Effector memory CD8-positive, alpha-beta T cell (primary cell): ENCODE measurements at places on chromosomes 2 and 18.
A peak's percentile ranks its signal among the peaks of the same experiment; 100 is the strongest.

DNA sequence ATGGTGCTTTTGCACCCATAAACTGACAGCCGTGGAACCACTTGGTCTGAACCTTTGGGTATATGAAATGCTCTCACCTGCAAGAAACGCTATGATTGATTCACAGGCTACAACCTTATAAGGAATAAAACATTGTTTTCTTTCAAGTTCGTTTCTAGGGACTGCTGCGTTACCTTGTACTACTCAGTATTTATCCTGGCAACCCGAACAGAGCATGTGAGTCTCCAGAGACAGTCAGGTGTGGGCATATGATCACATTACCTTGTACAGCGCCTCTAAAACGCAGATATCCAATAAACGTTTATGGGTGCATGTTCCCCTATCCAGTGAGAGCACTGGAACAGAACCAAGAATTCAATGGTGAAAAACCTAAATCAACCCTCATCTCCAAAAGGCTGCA lies 1.7 kb downstream of the CCBE1 start:
- DNase-seq = no peak

DNA sequence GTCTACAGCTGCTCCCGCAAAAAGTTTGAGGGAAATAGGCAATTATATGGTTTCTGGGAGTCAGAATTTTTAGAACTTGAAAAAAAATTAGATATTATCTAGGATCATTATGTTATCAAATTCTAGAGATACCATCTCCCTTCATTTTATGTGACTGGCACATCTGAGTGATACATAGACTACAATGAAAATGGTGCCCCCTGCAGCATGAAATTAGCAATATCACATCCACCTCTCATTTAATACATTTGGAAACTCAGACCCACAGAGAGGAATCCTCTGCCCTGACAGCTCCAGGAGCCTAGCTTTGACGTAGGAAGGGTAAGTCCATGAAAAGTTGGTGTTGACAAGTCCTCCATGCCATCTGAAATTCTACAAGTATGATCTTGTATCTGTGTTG lies 381.6 kb downstream of the SUCLG1 start:
- DNase-seq = no peak

DNA sequence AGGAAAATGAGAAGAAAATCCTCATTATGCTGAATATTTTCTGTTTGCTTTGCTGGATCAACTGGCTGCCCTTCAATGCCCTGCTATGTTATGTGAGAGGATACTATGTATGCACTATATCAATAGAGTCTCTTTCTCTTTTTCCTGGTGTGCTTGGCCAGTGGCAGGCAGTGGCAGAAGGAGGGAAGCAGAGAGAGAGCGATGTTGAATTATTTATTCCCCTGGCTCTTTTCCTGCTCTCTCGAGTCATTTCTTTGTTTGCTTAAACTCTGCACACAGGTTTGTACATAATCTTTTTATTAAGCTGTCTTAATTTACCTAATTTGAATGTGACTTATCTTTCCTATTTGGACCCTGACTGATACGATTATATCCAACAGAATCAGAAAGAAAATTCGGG lies 1727.3 kb downstream of the SUCLG1 start:
- DNase-seq = no peak

GRCh38 chr2:72112981-72113846 lies 34.4 kb downstream of the CYP26B1 start:
- no peak for DNase-seq

- DNase-seq = peak; percentile 0
These were observed 221.6 kb downstream of the NR4A2 start for GRCh38 chr2:156110890-156111289.

DNA sequence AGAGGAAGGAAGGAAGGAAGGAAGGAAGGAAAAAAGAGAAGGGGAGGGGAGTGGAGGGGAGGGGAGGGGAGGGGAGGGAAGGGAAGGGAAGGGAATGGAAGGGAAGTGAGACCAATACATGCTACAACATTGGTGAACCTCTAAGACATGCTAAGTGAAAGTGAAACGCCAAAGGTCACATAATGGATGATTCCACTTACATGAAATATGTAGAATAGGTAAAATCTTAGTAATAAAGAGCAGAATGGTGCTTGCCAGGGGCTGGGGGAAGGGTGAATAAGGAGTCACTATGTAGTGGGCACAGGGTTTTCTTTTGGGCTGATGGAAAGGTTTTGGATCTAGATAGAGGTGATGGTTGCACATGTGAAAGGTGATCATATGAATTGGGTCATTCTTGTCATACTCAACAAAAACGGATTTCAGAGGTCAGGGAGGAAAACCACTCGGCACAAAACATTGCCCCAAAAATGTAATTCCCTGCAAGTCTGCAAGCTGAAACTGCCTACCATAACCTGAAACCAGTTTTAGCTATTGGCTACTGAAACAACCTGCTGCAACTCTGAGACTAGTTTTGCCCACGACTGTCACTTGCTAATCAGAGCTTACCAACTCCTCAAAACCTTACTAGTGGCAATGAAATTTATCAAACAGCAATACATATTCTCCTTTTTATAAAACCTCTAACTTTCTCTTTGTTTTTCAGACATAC lies 59.2 kb downstream of the CCDC141 start:
- no peak for DNase-seq

DNA sequence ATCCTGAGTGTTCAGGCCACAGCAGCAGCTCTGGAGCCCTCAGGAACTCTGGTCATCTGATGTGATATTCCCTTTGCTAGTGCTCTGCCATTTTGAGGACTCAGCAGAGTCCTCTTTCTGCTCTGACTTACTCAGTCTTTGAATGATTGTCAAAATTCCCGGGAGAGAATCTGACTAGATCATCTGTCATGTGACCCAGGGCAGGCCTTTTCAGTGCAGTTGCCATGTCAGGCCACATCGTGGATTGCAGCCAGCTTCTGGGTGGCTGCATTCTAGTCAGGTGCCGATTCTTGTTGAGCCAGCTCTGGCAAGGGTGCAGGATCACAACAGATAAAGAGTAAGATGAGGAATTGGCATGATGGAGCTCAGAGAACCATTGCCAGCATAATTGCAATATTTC lies 795.6 kb downstream of the CPS1 start:
- no peak for DNase-seq

DNA sequence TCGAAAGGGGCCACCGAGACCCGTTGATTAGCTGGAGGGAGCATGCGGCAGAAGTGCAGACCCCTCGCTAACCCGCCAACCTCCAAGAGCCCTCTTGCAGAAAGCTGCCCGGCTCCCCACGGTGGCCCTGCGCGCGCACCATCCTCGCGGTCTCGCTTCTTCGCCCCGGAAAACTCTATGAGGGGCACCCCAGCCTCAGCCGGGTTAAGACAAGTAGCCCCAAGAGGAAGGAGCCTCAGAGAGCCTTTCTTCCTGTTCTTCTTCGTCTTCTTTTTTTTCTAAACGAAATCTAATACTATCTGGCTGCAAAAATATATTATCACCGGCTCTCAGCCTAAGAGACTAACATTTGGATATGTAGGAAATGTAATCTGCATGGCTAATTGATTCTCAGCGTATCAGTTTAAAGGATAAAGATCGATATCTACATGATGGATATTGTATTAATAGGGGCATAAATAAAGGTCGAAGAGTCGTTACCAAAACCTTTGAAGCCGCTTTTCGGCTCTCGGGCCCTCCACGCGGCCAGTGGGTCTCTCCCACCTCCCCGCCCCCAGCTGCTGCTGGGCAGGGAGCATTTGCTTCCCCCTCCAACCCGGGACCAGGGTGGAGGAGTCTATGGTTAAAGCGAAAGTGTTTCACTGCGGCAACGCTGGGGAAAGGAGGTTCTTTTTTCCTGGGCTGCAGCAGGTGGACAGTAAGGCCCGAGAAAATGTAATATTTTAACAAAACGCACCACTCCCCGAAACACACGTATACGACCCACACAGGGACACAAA lies 6.1 kb upstream of the PAX3 start:
- DNase-seq = no peak

DNA sequence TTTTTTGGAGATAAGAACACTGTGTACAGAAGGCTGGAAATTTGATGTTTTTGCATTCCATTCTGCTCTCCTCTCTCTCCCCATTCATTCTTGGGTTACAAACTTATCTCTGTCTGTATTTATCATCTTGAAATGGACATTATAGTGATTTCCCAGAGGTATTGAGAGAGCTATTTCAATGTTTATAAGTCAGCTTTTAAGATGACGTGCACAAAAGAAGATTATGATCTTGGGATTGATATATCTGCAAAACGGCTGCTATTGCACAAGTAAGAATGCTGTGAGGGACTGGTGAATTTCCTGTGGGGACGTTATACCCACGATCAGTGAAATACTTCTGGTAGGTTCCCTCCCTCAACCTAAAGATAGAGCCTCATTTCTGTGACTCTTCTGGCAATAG lies 61.0 kb upstream of the DTNA start:
- no peak for DNase-seq

GRCh38 chr18:59376351-59376935 lies 17.4 kb upstream of the LMAN1 start:
- DNase-seq = no peak

DNA sequence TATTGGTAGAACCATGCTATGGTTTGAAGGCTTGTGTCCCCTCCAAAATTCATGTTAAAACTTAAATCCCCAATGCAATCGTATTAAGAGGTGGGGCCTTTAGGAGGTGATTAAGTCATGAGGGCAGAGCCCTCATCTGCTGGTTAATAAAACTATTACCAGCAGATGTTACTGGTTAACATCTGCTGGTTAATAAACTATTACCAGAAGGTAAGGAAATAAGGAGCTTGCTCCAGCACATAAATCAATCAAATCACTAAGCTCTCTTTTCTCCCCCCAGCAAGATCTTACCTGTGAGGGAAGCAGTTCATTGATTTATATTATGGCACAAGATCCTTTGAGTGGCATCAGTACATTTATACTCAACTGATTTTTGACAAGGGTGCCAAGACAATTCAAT lies 96.9 kb downstream of the AAK1 start:
- DNase-seq = no peak

DNA sequence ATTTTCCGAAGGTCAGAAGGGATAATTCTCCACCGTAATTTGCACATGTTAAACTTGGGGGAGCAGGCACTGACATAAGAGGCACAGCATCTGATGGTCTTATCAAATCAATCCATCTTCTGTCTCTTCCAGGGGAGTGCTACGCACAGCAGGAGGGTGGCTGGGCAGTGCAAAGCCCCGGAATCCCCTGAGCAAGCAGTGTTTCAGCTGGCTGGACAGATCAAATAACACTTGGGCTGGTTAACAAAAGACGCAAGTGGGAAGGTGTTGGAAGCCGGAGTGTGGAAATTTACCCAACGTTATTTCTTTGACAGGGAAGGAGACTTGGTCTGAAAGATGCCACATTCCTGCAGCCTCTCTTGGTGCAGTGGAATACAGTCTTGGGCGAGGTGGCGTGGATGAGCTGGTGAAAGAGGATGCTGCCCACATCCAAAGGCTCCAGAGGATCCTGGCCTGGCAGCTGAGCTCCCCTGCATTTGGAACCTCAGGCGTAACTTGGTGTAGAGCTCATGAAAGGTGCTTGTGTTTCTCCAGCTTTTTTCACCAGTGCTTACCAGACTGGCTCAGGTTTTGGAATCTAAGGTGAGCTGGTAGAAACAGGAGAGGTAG lies 103.0 kb downstream of the MAPK4 start:
- DNase-seq = no peak

DNA sequence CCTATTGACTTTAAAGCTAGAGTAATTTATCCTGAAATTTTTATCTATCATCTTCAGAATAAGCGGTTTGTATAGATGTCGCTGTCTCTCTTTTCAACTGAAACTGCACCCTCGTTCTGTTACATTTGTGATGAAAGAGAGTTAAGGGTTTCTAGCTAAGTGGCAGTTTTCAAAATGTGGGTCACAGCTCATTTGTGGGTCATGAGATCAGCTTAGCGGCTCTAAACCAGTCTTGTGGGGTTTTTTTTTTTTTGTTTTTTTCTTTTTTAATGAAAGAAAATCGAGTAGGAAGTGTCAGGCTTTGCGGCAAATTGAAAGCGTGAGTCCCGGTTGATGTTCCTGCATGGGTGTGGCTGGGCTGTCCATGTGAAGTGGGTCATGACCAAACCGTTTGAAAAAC lies 31.2 kb downstream of the SALL3 start:
- peak; percentile 6 for DNase-seq

DNA sequence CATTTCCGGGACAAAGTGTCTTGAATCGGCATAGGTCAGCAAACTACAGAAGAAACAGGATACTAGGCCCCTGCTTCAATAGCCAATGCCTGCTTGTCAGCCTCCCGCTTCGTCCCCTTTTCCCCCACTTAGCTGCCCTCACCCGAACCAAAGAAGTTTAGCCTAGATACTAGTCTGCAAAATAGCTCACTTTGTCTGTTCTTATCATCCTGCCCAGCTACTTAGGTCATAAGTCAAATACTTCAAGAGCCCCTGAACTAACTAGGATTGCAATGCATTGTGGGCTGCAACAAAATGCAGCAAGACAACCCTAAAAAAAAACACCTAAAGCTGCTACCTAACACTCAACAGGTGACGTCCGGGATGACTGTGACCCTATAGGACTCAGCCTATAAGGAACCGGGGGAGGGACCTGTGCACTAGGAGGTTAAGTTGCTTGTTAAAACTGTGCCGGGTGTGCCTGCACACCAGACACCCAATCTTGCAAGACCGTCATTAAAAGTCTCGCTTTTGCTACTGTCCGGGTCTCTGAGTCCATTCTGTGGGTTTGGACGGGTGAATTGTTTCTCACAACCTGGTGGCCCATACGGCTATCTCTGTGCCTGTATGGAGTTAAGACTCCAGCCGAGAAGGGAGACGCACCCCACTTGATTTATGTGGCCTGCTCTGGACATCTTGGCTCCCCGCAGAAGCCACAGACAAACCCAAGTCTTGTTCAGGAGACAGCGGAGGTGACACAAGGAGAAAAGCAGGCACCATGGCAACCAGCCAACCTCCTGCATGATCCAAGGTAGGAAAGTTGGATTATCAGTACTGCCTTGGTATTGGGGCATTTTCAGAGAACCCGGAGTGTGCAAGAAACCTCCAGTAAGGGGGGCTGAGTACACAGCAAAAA lies 105.9 kb downstream of the HIBCH start:
- no peak for DNase-seq

- no peak for DNase-seq
These were observed at the start of gene SOX11 for GRCh38 chr2:5691985-5692529. Gene SOX11, plus strand, starts transcription at chr2:5692384. Its CDS starts 338 bp downstream, at chr2:5692722.

GRCh38 chr2:240687741-240688552 lies 3.7 kb upstream of the AQP12A start:
- DNase-seq = no peak

- no peak for DNase-seq
These were observed 510.0 kb upstream of the ZEB2 start for GRCh38 chr2:145029873-145030272.

- no peak for DNase-seq
These were observed 1290.7 kb downstream of the SUCLG1 start for GRCh38 chr2:83168377-83168776.

GRCh38 chr18:11981543-11982366 lies 448 bp downstream of the IMPA2 start:
- DNase-seq = no peak

DNA sequence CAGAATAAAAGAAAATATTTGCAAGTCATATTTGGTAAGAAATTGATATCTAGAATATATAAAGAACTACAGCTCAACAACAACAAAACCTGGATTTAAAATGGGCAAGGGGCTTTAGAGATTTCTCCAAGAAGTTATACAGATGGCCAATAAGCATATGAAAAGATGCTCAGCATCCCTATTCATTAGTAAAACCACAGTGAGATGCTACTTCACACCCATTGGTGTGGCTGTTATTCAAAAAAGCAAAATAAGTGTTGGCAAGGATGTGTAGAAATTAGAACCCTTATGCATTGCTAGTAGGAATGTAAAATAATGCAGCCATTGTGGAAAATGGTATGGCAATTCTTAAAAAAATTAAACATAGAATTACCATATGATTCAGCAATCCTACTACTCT lies 29.8 kb downstream of the TANK start:
- DNase-seq = no peak
